ENCODE measurements at places on chromosomes 12 and 14. TPM values are rescaled to one million over a fixed set of nuclear protein-coding genes. Genes with fewer than 3 reads are reported as not detected.

GRCh38 chr12:12880537-12880936 is 10.8 kb upstream of the GPRC5A start:
- no peak for DNase-seq

DNA sequence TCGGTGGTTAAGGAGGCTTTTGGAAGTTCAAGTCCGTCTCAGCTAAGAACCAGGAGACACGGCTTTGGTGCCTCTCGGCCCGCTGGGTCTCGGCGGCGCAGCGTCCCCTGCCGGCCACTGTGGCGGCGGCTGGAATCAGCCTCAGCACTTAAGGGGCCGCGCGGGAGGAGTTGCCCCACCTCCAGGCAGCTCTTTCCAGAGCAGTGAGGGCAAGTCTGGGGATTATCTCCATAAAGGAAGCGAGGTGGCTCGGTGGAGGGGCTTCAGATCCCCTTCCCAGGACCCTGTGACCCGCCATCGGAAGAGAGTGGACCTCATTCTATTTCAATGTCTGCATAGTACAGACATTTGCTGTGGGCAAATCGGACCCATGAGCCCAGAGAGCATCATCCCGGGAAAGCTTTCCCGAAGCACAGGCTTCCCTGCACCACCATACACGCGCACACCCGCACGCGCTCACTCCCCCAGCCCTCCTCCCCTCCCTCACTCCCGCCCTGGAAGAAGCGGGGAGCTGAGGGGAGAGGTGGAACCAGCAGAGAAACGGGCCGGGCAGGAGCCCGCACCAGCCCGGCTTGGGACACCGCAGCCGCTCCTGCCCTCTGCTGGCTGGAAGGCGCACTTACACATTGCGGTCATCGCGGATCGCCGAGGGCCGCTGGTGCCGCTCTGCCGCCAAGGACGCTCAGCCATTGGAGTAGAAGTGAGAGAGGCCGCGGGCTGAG is 15.9 kb downstream of the RNASE2 start:
- DNase-seq: peak; percentile 9

MMP19 gene
- total RNA-seq: not detected

TCL1B gene
- not detected for total RNA-seq

VPS37B gene
- total RNA-seq: 68.6 TPM

TMEM179 gene
- total RNA-seq: not detected

GRCh38 chr12:42762395-42762925 is 172.9 kb upstream of the PRICKLE1 start:
- DNase-seq: no peak

DNA sequence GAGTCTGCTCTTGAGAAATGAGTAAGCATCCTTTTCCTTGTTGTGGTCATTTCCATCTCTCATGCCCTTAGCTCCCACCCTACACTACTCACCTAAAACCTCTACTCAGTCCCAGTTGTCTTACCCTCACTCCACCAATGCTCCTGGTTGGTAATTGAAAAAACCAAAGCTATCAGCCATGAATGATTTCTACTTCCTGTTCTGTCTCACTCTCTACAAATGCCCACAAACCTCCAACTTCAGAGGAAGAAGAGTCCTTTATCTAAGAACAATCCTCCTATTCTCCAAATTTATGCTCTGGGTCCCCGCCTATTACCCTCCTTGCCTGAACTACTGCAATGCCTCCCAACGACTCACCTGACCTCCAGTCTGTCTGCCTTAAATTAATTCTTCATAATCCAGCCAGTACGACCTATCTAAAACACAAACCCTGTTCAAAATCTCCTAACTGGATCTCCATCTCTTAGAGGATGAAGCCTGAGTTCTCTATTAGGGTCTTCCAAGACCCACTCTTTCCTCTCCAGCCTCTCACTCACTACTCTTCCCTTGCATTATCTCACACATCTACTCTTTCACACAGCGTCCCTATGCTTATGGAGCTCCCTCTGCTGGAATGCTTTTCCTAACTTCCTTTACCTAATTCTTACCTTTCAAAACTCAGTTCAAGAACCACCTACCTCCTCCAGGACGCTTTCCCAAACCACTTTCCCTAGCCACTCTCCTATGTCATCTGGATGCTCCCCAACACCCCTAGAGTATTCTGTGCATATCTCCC is 2.2 kb downstream of the DHRS1 start:
- no peak for DNase-seq

IKBIP gene
- total RNA-seq: 17.3 TPM

GRCh38 chr12:48993787-48994186 is 5.4 kb downstream of the DDN start:
- no peak for DNase-seq

DNA sequence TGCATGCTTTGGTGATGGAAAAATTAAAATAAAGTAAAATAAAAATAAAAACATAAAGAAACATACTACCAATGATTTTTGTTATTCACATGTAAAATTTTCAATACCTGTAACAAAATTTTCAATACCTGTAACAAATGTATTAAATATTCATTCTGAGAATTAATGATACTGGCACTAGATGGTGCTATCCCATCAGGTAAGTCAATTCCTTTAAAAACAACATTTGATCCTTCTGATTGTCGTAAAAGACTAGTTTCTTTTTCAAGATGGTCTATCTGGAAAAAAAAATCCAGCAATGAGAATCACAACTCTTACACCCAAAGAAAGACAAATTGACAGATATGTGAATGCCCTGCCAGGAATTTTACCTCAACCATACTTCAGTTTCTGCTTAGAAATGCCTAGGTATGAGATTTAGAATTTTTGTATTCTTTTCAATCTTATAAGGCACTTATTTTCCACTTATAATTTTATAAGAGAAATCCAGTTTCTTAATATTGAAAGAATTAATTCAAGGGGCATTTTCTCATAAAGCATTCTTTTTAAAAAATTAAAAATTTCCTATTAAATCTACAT is 30.7 kb downstream of the CEP290 start:
- DNase-seq: peak; percentile 2

SIX1 gene
- total RNA-seq: not detected

KCNA1 gene
- 0.72 TPM for total RNA-seq

DNA sequence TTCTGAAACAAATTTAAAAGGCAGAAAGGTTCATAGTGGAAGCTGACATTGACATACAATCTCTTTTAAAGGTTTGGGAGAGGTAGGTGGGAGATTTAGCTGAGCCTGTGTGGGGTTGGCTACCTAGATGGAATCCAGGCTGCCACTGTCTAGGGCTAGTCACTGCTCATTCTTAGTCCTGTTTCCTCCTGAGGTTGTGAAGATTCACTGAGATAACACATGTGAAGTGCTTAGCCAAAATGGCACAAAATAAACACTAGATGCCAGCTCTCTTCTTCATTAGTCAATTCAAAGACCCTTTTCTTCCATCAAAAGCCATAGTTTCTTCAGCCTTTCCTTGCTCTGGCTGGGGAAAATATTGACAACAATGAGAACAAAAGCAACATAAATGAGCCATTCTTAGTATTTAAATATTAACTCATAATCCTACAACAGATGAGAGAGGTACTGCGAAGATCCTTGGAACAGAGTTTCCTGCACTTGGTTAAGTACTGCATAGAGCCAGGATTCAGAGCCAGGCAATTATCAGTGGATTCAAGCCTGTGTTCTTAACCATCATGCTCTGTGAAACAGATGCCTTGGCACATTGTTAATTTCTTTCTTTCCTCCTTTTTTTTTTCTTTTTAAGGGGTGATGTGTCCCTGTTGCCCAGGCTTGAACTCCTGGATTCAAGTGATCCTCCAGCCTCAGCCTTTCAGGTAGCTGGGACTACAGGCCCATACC is 3.5 kb downstream of the MYF6 start:
- no peak for DNase-seq

CD63 gene
- total RNA-seq: 171 TPM

- no peak for DNase-seq
Observed at GRCh38 chr14:105472486-105472991, 2.1 kb upstream of the CRIP2 start.

KRT72 gene
- total RNA-seq: not detected

IL26 gene
- total RNA-seq: not detected

MYO1A gene
- total RNA-seq: 0.08 TPM

DNA sequence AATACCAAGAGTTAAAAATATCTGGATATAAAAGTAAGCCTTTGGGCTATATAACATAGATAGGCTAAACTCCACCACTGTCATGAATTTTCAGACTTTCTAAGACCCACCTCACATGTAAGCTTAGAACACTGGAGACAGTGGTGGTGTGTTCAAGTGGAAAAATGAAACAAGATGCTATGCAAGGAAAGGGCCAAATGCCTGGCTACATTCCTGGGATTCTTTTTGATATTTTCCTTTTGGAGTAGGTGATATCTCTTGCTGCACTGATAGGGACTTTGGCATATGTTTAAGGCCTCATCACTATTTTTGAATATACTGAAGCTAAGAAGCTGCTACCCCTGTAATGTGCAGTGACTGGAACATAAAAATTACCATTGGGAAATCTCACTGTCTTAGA is 341.3 kb downstream of the SLC16A7 start:
- DNase-seq: no peak

- DNase-seq: no peak
Observed at GRCh38 chr12:6039894-6040601, 84.4 kb downstream of the VWF start.

Data from GM12878 (cell line).